ENCODE measurements at places on chromosomes 3 and 15.

DNA sequence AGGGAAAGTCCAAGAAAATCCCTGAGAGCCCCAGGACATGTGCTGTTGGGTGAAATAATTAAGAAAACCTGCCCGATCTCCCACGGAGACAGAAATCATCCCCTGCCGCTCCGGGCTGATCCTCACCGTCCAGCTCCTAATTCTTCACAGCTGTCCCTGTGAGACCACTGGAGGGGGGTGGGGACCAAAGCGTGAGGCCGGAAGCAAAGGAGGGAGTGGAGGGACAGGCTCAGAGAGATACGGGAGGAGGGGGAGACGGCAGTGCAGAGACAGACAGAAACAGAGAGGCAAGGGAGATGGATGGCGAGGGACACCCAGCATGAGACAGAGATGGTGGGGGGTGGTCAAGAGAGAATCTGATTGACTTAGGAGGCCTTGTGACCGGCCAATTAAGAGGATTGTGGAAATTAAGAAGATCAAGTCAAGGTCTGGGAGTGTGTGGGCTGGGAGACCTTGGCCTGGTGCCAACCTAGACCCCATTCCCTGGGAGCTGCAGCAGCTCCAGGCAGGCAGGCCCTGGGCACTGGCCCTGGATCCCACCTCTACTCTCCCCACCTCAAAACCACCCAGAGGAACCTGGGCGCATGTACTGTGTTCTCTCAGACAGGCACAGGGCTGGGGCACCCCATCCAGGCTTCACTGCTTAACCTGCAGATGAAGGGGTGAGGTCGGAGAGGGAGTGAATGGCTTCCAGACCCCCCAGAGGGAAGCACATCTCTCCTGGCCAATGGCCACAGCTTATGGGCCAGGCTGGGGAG, 113.2 kb upstream of the ALDH1A3 start:
- DNase-seq, result no peak

DNA sequence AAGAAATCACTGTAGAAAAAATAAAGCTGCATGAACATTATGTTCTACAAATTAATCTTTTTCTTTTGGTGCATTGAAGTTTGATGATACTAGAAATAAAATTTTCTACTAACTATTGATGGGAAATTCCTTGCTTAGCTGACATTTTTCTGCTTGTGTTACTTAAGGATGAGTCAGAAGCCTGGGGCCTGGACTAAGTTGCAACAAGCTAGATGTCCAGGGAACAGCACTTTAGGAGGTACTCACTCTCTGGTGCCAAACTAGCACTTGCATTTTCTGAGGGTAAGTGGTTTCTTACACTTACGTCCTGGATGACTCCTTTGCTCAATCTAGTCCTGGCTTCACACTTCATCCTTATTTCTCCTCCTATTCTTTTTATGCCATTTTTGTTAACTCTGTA, 945.1 kb downstream of the IGSF11 start:
- DNase-seq, result no peak

- DNase-seq, result no peak
Measured at GRCh38 chr3:172235698-172236097, 196.3 kb downstream of the FNDC3B start.

GRCh38 chr3:177603148-177603603, 405.9 kb upstream of the TBL1XR1 start:
- no peak for DNase-seq

DNA sequence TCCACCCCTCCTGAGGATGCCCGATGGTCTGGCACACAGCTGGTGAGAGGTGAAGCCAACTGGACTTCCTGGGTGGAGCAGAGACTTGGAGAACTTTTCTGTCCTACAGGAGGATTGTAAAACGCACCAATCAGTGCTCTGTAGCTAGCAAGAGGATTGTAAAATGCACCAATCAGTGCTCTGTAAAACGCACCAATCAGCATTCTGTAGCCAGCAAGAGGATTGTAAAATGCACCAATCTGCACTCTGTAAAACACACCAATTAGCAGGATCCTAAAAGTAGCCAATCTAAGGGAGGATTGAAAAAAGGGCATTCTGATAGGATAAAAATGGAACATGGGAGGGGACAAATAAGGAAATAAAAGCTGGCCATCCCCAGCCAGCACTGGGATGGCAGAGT, 150.2 kb downstream of the CHSY1 start:
- DNase-seq, result no peak

Data from activated T-helper 1 cell treated with anti-CD3 and anti-CD28 coated beads, Interleukin-12 subunit alpha, Interleukin-12 subunit beta, Interleukin-2, Interleukin-4 antibody, amounts not matched to agents 30 ng/mL and 10 ng/mL and 1 ng/mL, durations not matched to agents 14 hours and 24 hours and 36 hours (primary cell).